Activated CD4-positive, alpha-beta T cell treated with anti-CD3 and anti-CD28 coated beads for 4 hours (primary cell): ENCODE measurements at places on chromosomes 5 and 9.

- no peak for DNase-seq
These were observed 62.4 kb downstream of the PJA2 start for GRCh38 chr5:109347252-109347888.

- no peak for DNase-seq
These were observed 134.2 kb downstream of the SPATA31D1 start for GRCh38 chr9:82122731-82123130.

DNA sequence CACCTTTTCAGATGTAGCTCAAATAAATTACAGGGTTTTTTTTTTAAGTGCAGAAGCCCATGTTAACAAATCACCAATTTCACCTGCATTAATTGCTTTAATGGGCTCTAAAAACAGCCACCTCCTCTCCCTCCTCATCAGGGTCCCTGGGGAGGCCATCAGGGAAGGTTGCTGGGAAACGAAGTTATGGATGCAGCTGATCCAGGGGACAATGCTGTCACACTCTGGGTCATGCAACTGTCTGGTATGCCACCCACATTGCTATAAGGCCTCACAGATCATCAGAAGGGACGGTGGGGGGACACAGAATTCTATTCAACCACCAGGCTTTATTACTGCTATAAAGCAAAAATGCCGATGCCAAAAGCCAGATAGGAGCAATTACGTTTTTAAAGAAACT is 9.3 kb downstream of the WHRN start:
- DNase-seq, result no peak

GRCh38 chr5:108905805-108906204 is 158.1 kb downstream of the FER start:
- no peak for DNase-seq

- DNase-seq, result no peak
These were observed 189.6 kb upstream of the RAD23B start for GRCh38 chr9:107093365-107094060.

DNA sequence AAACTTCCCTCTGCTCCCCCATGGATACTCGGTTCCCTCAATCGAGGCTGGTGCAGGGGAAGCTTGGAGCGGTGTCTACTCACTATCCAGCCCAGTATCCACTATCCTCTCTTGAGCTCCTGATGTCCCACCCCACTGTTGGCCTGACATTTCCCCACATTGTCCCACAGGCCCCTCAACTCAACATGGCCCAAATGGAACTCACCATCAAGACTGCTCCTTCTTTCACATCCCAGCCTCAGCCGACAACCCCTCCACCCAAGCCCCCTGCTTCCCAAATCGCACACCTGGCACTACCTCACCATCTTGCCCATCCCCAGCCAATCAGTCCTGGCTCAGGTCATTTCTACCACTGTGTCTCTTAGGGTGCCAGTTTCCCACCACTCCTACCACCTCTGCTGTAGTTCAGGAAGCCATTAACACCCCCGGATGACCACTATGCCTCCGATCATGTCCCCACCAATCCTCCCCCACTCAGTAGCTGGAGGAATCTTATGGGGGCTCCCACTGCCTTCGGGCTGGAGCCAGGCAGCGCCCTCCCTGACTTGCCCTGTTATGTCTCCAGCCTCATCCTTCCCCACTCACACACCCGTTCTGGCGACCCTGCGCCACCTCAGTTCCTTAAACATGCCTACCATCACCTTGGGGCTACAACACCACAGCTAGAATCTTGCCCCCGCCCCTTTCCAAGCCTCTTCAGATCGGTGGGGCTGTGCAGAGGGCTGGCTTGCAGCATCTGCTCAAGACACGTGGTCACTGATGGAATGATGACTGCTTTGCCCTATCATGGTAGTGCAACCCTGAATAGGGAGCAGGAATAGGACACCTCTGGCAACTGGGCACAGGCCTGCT is 273.6 kb downstream of the FSTL4 start:
- no peak for DNase-seq

DNA sequence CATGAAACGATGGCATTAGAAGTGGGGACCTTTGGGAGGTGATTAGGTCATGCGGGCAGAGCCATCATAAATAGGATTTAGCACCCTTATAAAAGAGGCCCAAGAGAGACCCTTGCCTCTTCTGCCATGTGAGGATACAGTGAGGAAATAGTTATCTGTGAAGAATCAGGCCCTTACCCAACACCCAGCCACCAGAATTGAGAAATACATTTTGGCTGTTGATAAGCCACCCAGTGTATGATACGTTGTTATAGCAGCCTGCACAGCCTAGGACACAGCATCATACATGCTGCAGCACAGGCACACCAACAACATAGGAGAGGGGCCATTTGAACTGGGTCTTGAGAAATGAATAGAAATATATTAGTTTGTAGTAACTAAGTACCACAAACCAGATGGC is 8.0 kb upstream of the MAMDC2 start:
- no peak for DNase-seq

DNA sequence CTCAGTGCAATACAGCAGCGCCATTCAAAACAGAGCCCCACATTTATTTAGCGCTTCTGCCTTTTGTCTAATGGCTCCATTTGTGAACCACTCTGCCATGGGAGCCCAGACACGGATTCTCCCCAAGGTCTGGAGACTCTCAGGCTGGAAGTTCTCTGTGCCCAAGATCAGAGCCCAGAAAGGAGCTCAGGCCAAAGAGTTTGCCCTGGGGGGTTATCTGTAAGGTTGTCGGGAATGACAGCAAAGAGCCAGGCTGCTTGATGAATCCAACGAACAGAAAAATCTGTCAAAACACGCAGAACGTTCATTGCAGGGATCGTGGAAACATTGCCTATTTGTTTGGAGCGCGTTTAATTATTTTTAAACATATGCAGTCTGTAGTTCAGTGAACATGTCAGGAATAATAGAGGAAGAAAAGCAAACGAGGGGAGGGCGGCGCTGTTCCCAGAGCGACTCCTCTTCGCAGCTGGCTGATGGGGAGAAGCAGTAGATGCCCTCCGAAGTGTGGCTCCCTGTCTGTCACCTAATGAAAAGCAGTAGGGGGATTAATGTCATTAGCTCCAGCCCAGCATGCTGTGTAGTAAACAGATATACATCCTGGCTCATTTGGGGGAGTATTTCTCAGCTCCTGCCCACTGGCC is 464.9 kb upstream of the MPDZ start:
- DNase-seq, result no peak

DNA sequence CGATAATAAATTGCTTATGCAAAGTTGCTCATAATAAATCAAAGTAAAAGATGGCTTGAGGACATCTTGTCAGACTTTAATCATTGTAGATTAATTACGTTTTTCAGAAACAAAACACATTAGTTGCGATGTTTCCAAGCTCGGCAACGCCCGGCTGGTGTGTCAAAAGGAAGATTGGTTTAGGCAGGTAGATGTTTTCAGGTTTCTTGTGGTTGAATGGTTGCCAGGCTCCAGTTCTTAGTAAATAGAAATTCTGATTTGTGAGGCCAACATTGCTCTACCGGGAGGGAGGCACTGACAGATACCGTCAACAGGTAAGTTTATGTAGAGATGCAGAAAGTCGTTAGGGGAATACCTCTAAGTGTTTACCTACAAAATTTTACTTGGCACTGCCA is 280.3 kb downstream of the NPR3 start:
- DNase-seq, result no peak

GRCh38 chr5:9529041-9529480 is 16.8 kb downstream of the SEMA5A start:
- DNase-seq, result no peak

GRCh38 chr9:134922066-134922931 is 4.6 kb upstream of the FCN1 start:
- DNase-seq, result no peak

DNA sequence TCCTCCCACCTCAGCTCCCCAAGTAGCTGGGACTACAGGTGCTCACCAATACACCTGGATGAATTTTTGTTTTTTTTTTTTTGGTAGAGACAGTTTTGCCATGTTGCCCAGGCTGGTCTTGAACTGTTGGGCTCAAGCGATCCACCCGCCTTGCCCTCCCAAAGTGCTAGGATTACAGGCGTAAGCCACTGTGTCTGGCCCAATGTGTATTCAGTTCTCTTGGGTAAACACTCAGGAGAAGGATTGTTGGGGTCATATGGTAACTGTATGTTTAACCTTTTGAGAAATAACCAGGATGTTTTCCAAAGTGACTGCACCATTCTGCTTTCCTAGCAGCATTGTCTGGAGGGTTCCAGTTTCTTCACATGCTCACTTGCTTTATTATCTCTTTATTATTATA is 67.4 kb downstream of the TNPO1 start:
- DNase-seq, result no peak
